ENCODE measurements at places on chromosomes 3 and 15.

DNA sequence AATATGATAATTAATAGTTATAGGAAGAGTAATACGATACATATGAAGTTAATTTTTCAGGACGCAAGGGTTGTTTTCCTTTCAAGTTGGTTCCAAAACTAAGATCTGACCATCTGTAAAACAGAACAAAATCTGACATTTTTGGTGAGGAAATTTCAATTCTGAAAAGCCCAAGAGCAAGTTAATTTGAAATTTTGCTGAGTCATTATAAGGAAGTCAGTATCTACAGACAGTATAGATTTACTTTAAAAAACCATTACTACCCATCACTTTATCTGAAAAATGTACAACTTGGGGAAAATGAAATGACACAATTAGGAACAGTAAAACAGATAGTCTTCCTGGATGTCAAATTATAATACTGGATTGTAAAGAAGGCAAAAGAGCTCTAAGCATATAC, 12.5 kb downstream of the INTS14 start:
- DNase-seq, result no peak

DNA sequence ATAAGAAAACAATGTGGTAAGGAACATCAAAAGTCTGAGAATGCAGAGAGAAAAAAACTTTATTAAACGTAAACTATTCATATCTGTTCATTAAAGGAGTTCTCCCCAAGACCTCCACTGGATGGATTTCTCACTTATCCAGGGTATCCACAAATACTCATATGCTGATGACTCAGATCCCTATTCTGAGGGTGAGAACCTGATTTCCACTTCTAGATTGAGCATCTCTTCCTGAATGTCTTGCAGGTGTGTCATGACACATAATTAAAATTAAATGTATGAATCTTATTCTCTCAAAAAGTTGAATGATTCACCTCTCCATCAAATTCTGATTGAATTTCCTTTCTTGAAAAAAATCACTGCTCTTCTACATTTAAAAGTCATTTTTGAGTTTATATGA, 199.9 kb downstream of the MFSD1 start:
- no peak for DNase-seq

- DNase-seq, result no peak
Measured at GRCh38 chr15:94740469-94740868, 509.1 kb downstream of the MCTP2 start.

DNA sequence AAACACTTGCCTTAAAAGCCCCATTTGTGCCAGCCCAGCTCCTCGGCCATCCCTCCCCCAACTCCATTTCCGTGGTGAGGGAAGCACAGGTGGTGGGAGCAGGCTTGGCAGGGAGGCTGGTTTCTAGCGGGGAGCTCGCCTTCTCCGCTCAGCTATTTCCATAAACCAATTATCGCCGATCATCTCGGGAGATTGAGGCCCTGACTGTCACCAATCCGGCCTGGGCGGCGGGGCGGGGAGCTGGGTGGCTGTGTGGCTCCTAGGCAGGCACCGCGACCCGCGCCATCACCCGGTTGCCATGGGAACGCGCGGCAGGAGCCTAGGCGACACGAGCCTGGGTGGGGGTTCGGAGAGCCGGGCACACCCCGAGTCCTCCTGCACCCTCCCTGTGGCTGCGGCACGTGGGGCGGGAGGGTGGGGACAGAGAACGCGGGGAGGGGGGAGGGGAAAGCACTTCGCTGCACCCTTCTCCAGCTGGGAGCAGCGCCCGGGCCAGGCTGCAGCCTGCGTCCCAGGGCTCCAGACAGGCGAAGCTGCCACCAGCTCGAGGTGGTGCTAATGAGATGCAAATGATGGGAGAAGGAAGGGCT, 9.3 kb downstream of the CCDC33 start:
- no peak for DNase-seq

DNA sequence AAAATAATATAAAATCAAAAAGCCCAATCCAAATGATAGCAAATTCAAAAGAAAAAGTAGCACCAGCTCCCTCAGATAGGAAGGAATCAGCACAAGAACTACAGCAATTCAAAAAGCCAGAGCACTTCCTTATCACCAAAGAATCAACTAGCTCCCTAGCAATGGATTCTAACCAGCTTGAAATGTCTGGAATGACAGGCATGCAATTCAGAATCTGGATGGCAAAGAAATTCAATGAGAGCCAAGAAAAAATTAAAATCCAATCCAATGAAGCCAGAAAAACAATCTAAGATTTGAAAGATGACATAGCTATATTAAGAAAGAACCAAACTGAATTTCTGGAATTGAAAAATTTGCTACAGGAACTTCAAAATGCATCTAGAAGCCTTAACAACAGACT, 1334.4 kb upstream of the ALCAM start:
- no peak for DNase-seq

Data from fibroblast of mammary gland (primary cell).